ENCODE measurements at places on chromosomes 4 and X. TPM values are rescaled to one million over a fixed set of nuclear protein-coding genes. Genes with fewer than 3 reads are reported as not detected.
A peak's percentile ranks its signal among the peaks of the same experiment; 100 is the strongest.

DNA sequence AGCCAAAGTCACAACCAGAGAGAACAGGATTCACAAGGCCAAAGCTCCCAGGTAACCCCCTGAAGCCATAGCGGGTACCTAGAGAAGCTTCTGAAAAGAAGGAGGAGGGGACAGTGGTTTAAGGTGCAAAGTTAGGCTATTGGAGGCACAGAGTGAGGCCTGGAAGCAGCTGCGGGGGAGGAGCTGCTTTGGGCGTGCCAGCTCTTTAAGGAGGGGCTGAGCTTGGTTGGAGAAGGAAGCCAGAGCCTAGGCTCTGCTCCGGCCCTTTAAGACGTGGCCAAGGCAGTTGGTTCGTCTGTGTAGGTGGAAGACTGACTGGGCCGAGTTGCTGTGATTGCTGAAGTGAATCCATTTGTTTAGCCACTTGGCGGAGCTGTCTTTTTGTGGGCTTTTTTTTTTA, 1.5 kb downstream of the KLF8 start:
- no peaks in the 10 kb centered on the region for H3K36me3 ChIP-seq
- no peak overlapping the region for H3K27ac ChIP-seq
- H3K4me1 ChIP-seq: peaks cover 9% of the 10 kb centered on the region
- peak overlapping the region; percentile 86 for H3K4me3 ChIP-seq
- H3K27me3 ChIP-seq: peaks cover 38% of the 10 kb centered on the region
- no peak for DNase-seq

DNA sequence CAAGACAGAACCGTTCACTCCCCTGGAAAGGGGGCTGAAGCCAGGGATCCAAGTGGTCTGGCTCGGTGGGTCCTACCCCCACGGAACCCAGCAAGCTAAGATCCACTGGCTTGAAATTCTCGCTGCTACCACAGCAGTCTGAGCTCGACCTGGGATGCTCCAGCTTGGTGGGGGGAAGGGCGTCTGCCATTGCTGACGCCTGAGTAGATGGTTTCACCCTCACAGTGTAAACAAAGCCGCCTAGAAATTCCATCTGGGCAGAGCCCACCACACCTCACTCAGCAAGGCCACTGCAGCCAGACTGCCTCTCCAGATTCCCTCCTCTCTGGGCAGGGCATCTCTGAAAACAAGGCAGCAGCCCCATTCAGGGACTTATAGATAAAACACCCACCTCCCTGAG, 13.4 kb upstream of the PBDC1 start:
- peaks cover 18% of the 10 kb centered on the region for H3K27me3 ChIP-seq
- peaks cover 1% of the 10 kb centered on the region for H3K36me3 ChIP-seq

DNA sequence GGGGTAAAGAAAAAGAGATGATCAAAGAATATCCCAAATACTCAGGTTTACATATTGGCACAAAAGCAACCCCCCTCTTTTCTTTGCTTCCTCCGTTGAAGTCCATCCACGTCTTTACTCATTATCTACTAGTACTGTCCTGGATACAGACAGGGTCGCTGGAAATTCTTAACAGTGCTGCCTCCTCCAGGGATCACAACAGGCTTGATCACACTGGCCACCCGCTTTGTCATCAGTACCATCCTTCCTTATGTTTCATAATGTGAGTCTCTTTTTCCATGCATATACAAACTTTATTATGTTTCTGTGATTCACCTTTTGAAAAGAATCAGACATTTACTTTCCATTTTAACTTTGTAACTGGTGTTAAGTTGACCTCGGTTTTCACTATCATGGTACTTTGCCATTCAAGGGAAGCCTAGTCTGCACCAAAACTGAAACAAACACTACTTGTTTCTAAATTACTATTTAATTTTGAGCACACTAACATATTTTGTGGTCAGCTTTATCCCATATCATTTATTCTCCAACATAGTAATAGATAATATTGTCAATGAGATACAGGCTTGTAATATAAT, 387.5 kb upstream of the PPP1R2C start:
- H3K36me3 ChIP-seq: no peaks in the 10 kb centered on the region
- peaks cover 7% of the 10 kb centered on the region for H3K27me3 ChIP-seq
- peaks cover 15% of the 10 kb centered on the region for H3K4me1 ChIP-seq
- peak overlapping the region; percentile 63 for H3K27ac ChIP-seq
- DNase-seq: peak; percentile 1
- H3K4me3 ChIP-seq: no peak overlapping the region

DNA sequence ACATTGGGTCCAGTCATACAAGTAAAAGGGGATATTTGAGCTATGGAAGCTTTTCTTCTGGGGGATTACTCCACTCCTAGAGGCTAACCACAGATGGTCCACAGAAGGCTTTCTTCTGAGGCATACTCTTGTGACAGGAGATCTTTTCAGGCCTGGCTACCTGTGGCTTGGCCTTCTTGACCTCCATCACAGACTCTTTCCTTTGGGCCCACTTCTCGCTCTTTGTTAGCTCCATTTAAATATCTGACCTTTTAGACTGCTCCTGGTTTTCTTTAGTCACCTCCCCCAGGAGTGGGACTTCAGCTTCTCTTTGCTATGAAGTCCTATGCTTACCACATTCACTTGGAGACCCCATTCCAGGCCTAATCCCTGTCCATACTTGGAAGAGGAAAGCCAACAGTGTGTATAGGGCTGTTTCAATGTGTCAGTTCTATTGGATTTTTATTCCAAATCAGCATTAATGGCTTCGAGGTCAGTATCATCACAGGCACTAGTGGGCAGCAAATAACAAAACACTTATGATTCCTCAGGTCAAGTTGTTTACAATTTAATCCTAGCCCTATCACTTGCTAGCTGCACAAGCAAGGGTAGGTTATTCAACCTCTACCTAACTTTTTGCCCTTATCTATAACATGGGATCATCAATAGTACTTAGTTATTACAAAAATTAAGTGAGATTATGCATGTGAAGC, 26.3 kb downstream of the GPC3 start:
- no peak for DNase-seq
- no peaks in the 10 kb centered on the region for H3K4me1 ChIP-seq
- peaks cover 30% of the 10 kb centered on the region for H3K27me3 ChIP-seq
- H3K27ac ChIP-seq: no peak overlapping the region

DNA sequence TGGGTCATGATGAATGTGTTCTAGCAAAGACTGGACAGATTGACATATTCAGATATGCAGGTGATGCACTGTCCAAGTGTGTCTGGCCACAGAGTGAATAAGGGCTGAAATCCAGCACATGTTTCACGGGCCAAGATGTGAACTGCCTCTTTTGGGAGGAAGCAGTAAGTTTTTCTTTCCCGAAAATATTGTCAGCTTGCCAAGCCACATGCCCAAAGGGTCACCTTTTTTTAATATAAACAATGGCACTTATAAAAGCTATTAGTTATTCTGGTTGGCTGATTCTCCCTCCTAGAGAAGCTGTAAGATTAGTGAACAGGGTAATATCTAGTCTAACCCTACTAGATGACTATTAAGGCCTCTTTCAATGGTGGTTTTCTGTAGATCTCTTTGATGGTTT, 1.5 kb upstream of the EDNRA start:
- no peak overlapping the region for H3K27ac ChIP-seq
- H3K4me1 ChIP-seq: peaks cover 7% of the 10 kb centered on the region
- H3K27me3 ChIP-seq: peaks cover 45% of the 10 kb centered on the region
- no peak for DNase-seq
- H3K4me3 ChIP-seq: no peak overlapping the region
- H3K36me3 ChIP-seq: no peaks in the 10 kb centered on the region

- no peaks in the 10 kb centered on the region for H3K4me1 ChIP-seq
- H3K27me3 ChIP-seq: no peaks in the 10 kb centered on the region
- no peak for DNase-seq
- H3K27ac ChIP-seq: no peak overlapping the region
Observed at GRCh38 chr4:105978684-105979296, 83.5 kb downstream of the NPNT start.

Gene PTTG2
- total RNA-seq: not detected

Gene SYNPO2
- total RNA-seq: 0.31 TPM

Gene SNX12
- 43.8 TPM for total RNA-seq

Gene SPIN2A
- total RNA-seq: 0.72 TPM

Gene NWD2
- total RNA-seq: not detected

Data from activated T-cell treated with anti-CD3 and anti-CD28 coated beads, Interleukin-2, amount 50 U/mL, for 72 hours (primary cell).